A549 treated with Hydrocortisone at 1 μM for 4 hours (cell line): ENCODE measurements at places on chromosomes 6 and 20. TPM values are rescaled to one million over a fixed set of nuclear protein-coding genes. Genes with fewer than 3 reads are reported as not detected.

LTB gene
- total RNA-seq = 0.29 to 0.47 TPM (median 0.38 TPM) in 5 replicates

GSTA2 gene
- total RNA-seq = 0.10 TPM in 1 of 5 replicates, not detected in the others

PM20D2 gene
- total RNA-seq = 9.3 to 16.4 TPM (median 13.8 TPM) in 5 replicates

KCNS1 gene
- not detected in 5 replicates for total RNA-seq

POLH gene
- total RNA-seq = 7.6 to 11.6 TPM (median 10.3 TPM) in 5 replicates

SLC16A10 gene
- 0.29 to 0.70 TPM (median 0.53 TPM) in 5 replicates for total RNA-seq

CST4 gene
- not detected in 5 replicates for total RNA-seq

UBE2J1 gene
- total RNA-seq = 12.1 to 17.4 TPM (median 14.5 TPM) in 5 replicates

SEMG1 gene
- total RNA-seq = not detected in 5 replicates

CCN6 gene
- not detected in 5 replicates for total RNA-seq

RAB5IF gene
- total RNA-seq = 189 to 271 TPM (median 253 TPM) in 5 replicates

COL21A1 gene
- total RNA-seq = 0.55 to 2.3 TPM (median 0.77 TPM) in 5 replicates

ADGRG6 gene
- 43.1 to 79.0 TPM (median 64.0 TPM) in 5 replicates for total RNA-seq

C6orf136 gene
- 12.2 to 14.6 TPM (median 13.7 TPM) in 5 replicates for total RNA-seq

CFAP206 gene
- 0.06 to 0.79 TPM (median 0.47 TPM) in 5 replicates for total RNA-seq

SYNDIG1 gene
- total RNA-seq = 1.2 to 2.0 TPM (median 1.8 TPM) in 5 replicates

NTSR1 gene
- total RNA-seq = 0.06 to 0.17 TPM (median 0.08 TPM) in 5 replicates

SLC24A3 gene
- 0.03 to 0.05 TPM (median 0.03 TPM) in 3 of 5 replicates, not detected in the others for total RNA-seq

SRSF12 gene
- 1.3 to 2.2 TPM (median 1.7 TPM) in 5 replicates for total RNA-seq

GRIK2 gene
- 0.29 to 0.47 TPM (median 0.36 TPM) in 5 replicates for total RNA-seq

ME1 gene
- 35.4 to 44.0 TPM (median 38.4 TPM) in 5 replicates for total RNA-seq

RIPK1 gene
- total RNA-seq = 11.4 to 14.5 TPM (median 12.3 TPM) in 5 replicates

MCCD1 gene
- not detected in 5 replicates for total RNA-seq

FOXS1 gene
- total RNA-seq = 0.20 to 0.42 TPM (median 0.39 TPM) in 5 replicates

CDH4 gene
- total RNA-seq = 5.8 to 9.4 TPM (median 7.9 TPM) in 5 replicates

CLIC5 gene
- total RNA-seq = not detected in 5 replicates

HAO1 gene
- total RNA-seq = not detected in 5 replicates

LRFN2 gene
- 0.02 TPM in 1 of 5 replicates, not detected in the others for total RNA-seq

BANF2 gene
- not detected in 5 replicates for total RNA-seq

LINC00237 gene
- not detected in 5 replicates for total RNA-seq

PTGIS gene
- 0.02 to 0.07 TPM (median 0.05 TPM) in 3 of 5 replicates, not detected in the others for total RNA-seq

FKBP1C gene
- total RNA-seq = 1.8 to 2.4 TPM (median 2.1 TPM) in 5 replicates

ADGRF1 gene
- 0.05 TPM in 1 of 5 replicates, not detected in the others for total RNA-seq

MTFR2 gene
- 10.9 to 14.8 TPM (median 12.3 TPM) in 5 replicates for total RNA-seq
